Fibroblast of the aortic adventitia (primary cell): ENCODE measurements at places on chromosomes 11 and 22.

- DNase-seq, result no peak
Observed at GRCh38 chr11:29957431-29957830, 59.4 kb downstream of the KCNA4 start.

- peak; percentile 71 for DNase-seq
Observed at GRCh38 chr22:22357024-22357883, 112.7 kb downstream of the VPREB1 start.

DNA sequence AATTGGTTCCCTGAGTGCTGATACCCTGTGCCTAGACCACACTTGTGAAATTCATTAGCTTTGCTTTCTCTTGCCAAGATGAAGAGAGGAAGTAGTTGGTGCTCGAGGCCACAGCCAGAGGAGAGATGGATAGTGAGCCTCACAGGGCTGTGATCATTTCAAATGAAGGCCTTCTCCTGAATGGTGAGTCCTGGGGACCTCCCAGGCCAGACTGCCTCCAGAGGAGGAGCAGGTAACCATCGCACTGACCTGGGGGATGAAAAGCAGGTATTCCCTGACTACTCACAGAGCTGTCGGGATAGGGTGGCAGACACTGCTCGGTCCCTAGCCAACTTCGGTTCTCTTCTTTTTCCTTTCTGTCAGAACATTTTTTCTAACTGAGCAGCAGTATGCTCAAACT, 4.8 kb upstream of the FXYD6 start:
- no peak for DNase-seq

- DNase-seq, result peak; percentile 52
Observed at GRCh38 chr11:88292171-88292843, 45.2 kb downstream of the CTSC start.

DNA sequence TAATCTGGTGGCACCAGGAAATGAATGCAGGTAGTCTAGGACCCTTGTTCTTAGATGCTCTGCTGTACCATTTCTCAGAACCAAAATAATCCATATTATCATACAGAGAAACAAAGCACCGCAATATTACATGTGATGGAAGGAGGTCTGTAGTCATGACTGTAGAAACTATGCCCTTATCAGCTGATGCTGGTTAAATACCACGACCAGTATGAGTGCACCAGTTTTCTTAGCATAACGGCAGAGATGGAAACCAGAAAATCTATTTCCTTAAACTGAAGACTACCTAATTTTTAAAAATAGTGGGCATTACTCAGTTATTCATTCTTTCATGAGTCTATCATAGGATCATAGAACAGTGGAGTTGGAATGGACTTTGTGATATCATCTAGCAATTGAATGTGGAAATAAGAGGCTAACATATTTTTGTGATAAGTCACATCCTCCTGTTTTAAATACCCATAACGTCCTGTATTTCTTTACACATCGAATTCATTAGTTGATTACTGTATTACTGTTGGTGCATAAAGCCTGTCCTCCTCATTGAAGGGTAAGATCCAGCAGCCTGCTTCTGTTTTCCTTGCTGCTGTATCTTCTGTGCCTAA, 15.1 kb downstream of the JHY start:
- peak; percentile 39 for DNase-seq

DNA sequence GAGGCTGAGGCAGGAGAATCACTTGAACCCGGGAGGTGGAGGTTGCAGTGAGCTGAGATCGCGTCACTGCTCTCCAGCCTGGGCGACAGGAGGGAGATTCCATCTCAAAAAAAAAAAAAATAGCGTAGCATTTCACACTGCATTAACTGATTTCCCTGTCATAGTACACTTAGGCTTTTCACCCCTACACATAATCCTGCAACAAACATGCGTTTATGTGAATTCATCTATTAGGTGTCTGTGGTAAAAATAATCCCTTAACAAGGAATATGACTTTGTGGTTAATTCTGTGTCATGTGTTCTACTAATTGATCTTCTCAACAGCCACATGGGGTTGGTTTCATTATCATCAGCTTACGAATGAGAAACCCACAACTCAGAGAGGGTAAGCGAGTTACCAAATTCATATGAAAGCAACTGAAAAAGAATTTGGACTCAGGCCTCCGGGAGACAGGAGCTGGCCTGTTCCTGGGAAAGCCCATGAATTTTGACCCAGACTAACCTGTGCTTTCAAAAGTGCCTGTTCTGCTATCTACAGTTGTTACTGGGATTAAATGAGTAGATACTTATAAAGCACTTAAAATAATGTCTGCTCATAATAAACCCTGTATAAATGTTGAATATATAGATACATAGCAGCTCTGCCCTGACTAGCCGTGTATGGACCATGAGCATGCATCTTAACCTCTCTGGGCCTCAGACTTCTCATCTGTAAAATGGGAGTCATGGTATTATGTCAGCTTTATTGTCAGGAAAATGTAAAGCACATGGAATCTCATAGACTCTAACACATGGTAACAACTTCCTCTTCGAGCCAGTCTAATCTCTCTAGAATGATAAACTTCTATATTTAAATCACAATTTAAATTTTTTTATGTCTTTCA, 36.6 kb downstream of the KCNJ1 start:
- no peak for DNase-seq

- peak; percentile 65 for DNase-seq
Observed at GRCh38 chr11:120780239-120780638, 243.7 kb upstream of the TBCEL start.

GRCh38 chr11:99019696-99020095, 1.1 kb upstream of the CNTN5 start:
- DNase-seq, result no peak

GRCh38 chr11:132336781-132337535, 966.5 kb downstream of the NTM start:
- DNase-seq, result no peak

GRCh38 chr22:43393132-43393843, 18.5 kb upstream of the MPPED1 start:
- DNase-seq, result no peak
